ENCODE measurements at places on chromosomes 4 and X.

- DNase-seq = no peak
These were observed 9.6 kb upstream of the CXCL2 start for GRCh38 chr4:74108457-74109115.

GRCh38 chr4:157996061-157997028 lies 176.5 kb downstream of the GASK1B start:
- no peak for DNase-seq

GRCh38 chr4:24770032-24770584 lies 25.3 kb upstream of the SOD3 start:
- no peak for DNase-seq

- no peak for DNase-seq
These were observed 671.8 kb downstream of the CCSER1 start for GRCh38 chr4:90798948-90799347.

GRCh38 chr4:112321776-112322684 lies 24.9 kb downstream of the ALPK1 start:
- DNase-seq = peak; percentile 43

DNA sequence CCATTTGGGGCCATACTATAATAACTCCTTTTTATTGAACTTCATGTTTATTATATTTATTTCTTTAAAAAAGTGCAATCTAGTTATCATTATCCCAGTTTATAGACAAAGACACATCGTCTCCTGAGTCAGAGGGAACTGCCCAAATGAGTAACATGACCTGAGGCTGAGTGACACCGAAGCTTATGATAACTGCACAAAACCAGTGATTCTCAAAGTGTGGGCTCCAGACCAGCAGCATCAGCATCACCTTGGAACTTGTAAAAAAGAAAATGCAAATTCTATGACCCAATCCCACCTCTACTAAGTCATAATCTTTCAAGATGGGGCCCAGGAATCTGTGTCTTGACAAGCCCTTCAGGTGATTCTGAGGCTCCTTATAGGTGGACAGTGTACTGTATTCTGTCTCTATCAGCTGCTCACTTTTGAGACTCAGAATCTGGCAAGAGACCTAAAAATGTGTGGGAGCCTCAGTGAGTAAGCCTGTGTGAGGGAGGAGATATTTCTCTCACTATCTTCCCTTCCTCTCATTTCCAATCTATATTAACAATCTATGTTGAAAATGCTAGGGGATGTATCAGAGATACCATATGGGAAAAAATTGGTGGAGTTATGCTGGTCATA lies 147.0 kb downstream of the PACRGL start:
- DNase-seq = no peak

- DNase-seq = no peak
These were observed 480.5 kb upstream of the FSTL5 start for GRCh38 chr4:162644346-162644745.

DNA sequence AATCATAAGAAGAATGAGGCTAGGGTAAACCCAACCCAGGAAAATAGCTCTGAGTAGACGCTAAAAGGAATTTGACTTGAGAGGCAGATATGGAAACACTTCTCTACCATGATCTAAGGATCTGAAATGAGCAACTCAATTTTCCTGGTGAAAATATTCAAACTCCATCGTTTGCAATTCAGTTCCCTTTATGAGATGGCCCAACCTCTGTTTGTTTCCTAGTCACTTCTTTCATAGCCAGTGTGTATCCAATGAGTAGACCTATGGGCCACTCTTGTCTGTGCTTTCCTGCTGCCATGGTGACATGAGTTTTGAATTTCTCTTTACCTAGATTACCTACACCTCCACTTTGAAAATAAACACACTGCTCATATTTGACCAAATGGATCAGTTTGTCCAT lies 176.2 kb upstream of the GPRIN3 start:
- DNase-seq = no peak

- no peak for DNase-seq
These were observed 134.2 kb downstream of the FANCB start for GRCh38 chrX:14738643-14739042.

DNA sequence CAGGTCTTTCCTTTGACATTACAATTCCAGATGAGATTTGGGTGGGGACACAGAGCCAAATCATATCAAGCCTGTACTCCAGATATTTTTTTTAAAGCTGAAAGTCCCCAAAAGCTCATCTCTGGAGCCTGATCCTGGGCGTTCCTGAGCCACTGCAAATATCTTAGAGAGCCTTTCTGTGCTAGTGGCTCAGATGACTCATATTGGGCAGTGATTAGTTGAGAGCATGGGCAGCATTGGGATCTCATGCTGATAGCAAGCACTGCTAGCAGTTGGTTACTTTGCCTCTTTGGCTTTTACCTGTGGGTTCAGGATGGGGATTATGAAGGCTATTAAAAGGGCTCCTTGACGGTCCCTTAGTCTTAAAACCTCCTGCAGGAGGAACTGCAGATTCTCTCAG lies 51.4 kb upstream of the SCRG1 start:
- DNase-seq = no peak

DNA sequence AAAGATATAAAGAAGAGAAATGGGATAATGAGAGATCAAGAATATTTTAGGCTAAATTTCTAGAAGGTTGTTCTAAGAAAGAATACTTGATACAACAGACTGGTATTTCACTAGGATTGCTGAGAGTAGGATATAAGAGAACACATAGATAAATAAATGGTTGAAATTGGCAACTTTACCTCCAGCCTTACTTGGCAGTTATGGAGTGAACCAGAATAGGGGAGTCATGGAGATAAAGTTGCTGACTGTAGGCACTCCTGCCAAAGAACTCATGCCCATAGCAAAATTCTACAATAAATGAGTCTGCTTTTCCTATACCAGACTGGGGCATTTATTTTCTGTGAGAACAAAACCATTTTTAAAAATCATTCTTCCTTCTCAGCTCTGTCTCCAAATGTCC lies 26.4 kb upstream of the MMRN1 start:
- no peak for DNase-seq

GRCh38 chr4:142567620-142568451 lies 278.3 kb downstream of the INPP4B start:
- DNase-seq = no peak

DNA sequence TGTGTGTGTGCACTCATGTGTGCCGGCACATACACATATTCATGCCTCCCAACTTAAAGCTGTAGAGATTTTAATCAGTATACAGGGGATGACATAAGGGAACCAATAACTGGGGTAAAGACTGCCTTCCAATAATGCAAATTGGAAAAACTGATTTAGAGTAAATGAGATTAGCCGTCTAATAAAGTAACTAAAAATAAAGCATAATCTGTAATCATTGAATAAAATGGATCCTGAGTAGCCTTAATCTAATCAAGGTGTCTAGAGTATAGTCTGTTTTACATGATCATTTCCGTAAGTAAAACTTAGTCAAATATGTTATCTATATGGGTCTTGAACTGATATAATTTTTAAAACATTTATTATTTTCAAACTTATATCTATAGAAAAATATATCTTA lies 925.8 kb downstream of the FSTL5 start:
- no peak for DNase-seq

GRCh38 chr4:40058121-40058520 lies 1.5 kb downstream of the N4BP2 start:
- no peak for DNase-seq

GRCh38 chr4:165009493-165010227 lies 22.1 kb upstream of the TRIM60 start:
- no peak for DNase-seq

GRCh38 chrX:2500091-2500802 lies 529 bp downstream of the DHRSX start:
- DNase-seq = no peak

DNA sequence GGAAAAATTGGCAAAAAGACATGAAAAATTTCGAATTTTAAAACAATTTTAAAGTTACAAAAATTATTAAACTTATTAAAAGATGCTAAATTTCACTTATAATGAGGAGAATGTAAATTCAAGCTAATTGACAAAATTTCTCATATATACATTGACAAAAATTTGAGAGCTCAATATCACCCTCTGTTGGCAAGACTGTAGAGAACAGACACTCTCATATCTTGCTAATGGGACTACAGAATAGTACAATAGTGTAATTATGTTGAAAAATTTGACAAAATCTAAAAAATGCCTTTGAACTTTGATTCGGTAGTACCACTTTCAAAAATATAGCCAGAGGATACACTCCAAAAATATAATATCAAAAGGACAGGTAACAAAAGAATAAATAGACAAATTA lies 29.8 kb downstream of the DCAF8L2 start:
- DNase-seq = no peak

DNA sequence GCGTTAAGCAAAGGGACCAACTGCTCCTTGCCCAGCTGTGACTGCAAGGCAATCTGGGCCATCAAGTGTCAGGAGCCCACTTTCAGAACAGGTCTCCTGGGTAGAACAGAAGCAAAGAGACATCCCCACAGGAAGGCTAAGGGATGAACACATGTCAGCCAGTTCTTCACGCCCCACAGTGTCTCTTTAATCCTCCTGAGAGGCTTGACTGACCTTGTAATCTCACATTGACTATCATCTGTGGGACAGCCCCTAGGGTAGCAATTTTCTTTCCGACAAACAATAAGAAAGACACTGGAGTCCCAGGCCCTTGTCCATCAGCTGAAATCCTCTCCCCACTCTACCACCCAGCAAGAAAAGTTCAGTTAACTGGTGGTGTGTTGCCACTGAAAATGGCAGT lies 1.0 kb downstream of the CHRDL1 start:
- DNase-seq = no peak

DNA sequence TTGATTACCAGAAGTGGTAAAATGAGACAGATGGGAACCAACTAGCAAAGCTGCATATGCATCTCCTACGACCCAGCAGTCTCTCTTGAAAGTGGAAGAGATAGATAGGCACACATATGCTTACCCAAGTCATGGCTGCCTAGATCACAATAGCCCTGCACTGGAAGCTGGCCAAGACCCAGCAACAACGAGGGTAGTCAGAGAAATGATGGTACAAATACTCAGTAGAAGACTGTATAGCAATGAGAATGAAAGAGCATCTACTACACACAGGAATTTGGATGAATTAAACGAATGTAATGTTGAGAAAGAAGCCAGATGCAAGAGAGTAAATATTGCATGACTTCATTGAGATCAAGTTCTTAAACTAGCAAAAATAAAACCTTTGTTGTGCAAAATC lies 100.3 kb upstream of the FAT1 start:
- no peak for DNase-seq

- DNase-seq = no peak
These were observed 196.8 kb downstream of the AFAP1 start for GRCh38 chr4:7742807-7743280.

DNA sequence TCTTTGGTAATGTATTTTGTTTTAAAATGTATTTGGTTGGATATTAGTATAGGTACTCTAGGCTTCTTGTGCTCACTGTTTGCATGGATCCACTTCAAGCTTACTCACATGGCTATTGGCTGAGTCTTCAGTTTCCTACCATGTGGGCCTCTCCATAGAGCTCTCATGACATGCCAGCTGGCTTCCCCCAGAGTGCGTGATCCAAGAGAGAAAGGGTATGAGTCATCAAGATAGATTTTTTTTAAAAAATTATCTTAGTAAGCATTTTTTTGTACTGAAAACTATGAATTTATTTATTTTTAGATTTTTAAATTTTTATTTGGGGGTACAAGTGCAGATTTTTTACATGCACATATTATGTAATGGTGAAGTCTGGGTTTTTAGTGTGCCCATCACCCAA lies 219.1 kb upstream of the AMOT start:
- no peak for DNase-seq

- DNase-seq = no peak
These were observed 1.5 kb upstream of the NEIL3 start for GRCh38 chr4:177308125-177308524.

Measured in NCI-H1417 treated with DMSO at 0.1 percent for 48 hours (cell line).